ENCODE measurements at places on chromosomes 11 and 22.
A peak's percentile ranks its signal among the peaks of the same experiment; 100 is the strongest.

- H3K27ac ChIP-seq: no peak overlapping the region
- peaks cover 3% of the 10 kb centered on the region for H3K36me3 ChIP-seq
- H3K4me1 ChIP-seq: no peaks in the 10 kb centered on the region
- no peak for DNase-seq
- H3K27me3 ChIP-seq: peaks cover 2% of the 10 kb centered on the region
These were observed 9.2 kb upstream of the PARVG start for GRCh38 chr22:44171561-44171960.

GRCh38 chr22:35914665-35915476 is 113.8 kb downstream of the RBFOX2 start:
- DNase-seq: peak; percentile 55
- H3K36me3 ChIP-seq: no peaks in the 10 kb centered on the region
- peak overlapping the region; percentile 95 for H3K27ac ChIP-seq
- H3K4me3 ChIP-seq: peak overlapping the region; percentile 80
- no peaks in the 10 kb centered on the region for H3K27me3 ChIP-seq
- peaks cover 61% of the 10 kb centered on the region for H3K4me1 ChIP-seq

GRCh38 chr11:111582881-111583280 is 19.4 kb upstream of the SIK2 start:
- DNase-seq: no peak
- no peaks in the 10 kb centered on the region for H3K27me3 ChIP-seq
- no peak overlapping the region for H3K4me3 ChIP-seq

- no peaks in the 10 kb centered on the region for H3K36me3 ChIP-seq
- no peak for DNase-seq
- no peaks in the 10 kb centered on the region for H3K27me3 ChIP-seq
- H3K27ac ChIP-seq: no peak overlapping the region
These were observed 114.7 kb downstream of the MSANTD4 start for GRCh38 chr11:105907319-105907718.

GRCh38 chr11:104679258-104679657 is 219.0 kb downstream of the CASP12 start:
- no peak overlapping the region for H3K4me3 ChIP-seq
- H3K4me1 ChIP-seq: no peaks in the 10 kb centered on the region
- peaks cover 2% of the 10 kb centered on the region for H3K27me3 ChIP-seq
- no peaks in the 10 kb centered on the region for H3K36me3 ChIP-seq
- no peak for DNase-seq

- H3K4me1 ChIP-seq: no peaks in the 10 kb centered on the region
- no peak overlapping the region for H3K27ac ChIP-seq
- DNase-seq: no peak
- H3K4me3 ChIP-seq: no peak overlapping the region
These were observed 472.3 kb downstream of the BRD1 start for GRCh38 chr22:49355211-49355920.

DNA sequence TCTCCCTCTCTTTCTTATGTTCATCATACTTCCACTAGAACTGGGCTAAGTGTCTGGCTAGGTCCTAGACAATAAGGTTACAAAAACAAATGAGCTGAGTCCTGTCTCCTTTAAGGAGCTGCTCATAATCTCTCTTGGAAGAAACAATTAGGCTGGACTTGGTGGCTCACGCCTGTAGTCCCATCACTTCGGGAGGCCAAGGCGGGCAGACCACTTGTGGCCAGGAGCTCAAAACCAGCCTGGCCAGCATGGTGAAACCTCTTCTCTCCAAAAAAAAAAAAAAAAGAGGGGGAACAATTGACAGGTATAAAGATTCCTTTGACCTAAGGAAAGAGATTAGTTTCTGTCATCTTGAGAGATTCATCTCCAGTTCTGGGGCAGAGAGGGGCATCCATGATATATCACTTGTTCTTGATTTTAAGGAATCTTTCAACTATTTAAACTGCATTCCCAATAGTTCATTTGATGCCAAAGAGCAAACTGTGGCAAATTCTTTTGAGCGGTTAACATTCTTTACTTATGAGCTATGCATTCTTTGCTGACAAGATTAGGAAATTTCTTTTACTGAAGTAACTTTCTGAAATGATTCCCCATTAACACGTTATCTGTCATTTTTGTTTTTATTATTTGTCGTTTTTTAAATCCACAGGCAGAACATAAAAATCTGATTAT is 125.5 kb downstream of the C11orf87 start:
- no peak for DNase-seq
- no peaks in the 10 kb centered on the region for H3K36me3 ChIP-seq
- H3K4me1 ChIP-seq: no peaks in the 10 kb centered on the region
- H3K4me3 ChIP-seq: no peak overlapping the region

- peaks cover 32% of the 10 kb centered on the region for H3K4me1 ChIP-seq
- DNase-seq: no peak
- peaks cover 3% of the 10 kb centered on the region for H3K27me3 ChIP-seq
These were observed 1.8 kb downstream of the SIK3 start for GRCh38 chr11:117096201-117096991.

DNA sequence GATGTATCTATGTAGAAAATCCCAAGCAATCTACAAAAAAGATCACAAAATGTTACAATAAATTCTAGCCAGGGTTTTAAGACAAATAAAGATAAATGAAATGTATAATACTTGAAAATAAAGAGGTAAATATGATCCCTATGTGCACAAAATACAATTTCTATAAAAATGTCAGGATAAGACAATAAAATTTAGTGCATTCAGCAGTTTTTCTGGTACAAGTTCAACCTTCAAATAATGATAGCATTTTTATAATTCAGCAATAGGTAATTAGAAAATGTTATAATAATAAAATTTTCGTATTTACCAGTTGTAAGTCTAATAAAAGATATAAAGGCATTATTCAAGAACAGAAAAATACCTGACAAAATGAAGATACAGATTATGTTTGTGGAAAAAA is 726.8 kb upstream of the FAT3 start:
- H3K27me3 ChIP-seq: no peaks in the 10 kb centered on the region
- no peak overlapping the region for H3K4me3 ChIP-seq

DNA sequence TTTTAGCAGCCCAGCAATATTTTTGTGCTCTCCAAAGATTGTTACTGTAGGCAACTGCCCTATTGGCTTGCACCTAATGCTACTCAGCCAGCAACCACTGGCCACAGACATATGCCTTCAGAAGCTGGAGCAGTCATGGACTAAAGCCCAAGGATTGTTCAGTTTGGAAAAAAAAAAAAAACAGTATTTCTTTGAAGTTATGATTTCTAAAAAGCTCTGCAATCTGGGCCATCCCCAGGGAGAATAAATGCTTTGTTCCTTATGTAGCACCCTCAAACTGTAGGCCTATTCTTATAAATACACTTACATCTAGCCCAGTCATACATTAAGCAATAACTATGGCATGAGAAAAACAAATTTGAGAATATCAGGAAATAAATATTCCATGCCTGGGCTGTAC is 2190.5 kb upstream of the RAG2 start:
- H3K4me3 ChIP-seq: no peak overlapping the region
- no peaks in the 10 kb centered on the region for H3K36me3 ChIP-seq
- DNase-seq: no peak
- no peaks in the 10 kb centered on the region for H3K27me3 ChIP-seq

DNA sequence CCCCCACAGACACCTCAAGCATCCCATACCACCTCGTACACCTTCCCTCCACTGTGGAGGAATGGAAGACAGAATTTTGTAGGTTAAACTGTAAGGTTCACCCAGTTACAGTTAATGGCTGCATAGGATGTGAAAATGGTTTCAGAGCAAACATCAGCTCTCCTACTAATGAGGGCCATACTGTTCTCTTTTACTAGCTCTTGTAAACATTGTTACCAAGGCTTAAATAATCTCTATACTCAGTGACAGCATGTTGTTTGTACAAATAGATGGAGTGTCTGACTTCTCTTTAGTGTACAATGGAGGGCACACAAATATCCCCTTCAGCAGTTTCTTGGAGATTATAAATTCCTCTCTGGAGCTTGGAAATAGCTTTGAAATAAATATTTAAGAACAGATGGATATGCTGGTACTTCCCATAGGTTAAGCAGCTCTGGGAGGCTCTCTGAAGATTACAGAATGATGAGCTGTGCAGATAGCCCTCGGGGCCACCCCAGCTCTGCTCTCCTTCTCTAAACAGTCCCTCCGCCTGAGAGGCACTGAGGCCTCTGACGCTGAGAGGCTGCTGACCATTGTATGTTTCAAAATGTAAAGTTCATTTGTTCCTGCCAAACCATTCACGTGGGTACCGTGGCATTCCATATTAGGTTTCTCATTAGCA is 25.7 kb downstream of the TTC12 start:
- no peaks in the 10 kb centered on the region for H3K36me3 ChIP-seq
- DNase-seq: no peak
- no peak overlapping the region for H3K27ac ChIP-seq
- no peaks in the 10 kb centered on the region for H3K27me3 ChIP-seq

GRCh38 chr11:99534812-99535211 is 514.1 kb downstream of the CNTN5 start:
- no peaks in the 10 kb centered on the region for H3K36me3 ChIP-seq
- H3K27ac ChIP-seq: no peak overlapping the region
- DNase-seq: no peak
- no peak overlapping the region for H3K4me3 ChIP-seq

DNA sequence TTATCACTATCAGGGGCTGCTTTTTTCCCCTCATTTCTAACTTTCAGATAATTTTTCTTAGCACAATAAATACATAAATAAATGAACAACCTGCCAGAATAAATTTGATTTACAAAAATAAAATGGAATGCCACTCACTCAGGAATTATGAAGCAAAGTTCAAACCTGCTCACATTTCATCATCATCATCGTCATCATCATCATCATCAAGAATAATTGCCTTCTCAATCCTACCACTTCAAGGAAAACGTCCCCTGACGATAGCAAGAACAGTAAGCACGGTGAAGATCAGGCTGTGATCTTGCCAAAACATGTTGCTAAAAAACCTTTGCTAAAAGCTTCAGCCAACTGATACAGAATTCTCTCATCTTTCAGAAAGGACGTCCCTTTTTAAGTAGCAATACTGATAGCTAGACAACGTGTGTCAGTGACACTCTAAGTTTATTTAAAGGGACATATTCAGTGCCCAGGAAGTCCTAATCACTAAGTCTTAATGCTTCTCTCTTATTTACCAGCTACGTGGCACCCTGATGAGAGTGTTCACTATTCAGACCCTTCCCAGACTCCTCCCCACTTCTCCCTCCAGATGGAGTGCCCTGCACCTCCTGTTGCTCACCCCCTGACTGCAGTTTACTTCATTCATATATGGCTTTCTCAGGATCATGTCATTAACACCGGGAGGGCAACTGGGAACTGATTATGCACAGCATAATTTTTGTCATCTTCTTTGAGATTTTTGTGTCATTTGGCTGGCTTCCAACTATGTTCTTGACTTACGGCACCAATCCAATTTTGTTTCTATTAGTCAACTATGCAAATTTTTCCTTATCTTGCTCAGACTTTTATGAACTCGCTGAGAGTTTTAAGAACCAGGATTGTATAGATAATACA is 200.1 kb upstream of the GUCY1A2 start:
- no peak overlapping the region for H3K4me3 ChIP-seq
- no peak for DNase-seq
- peaks cover 2% of the 10 kb centered on the region for H3K27me3 ChIP-seq
- H3K36me3 ChIP-seq: no peaks in the 10 kb centered on the region
- H3K4me1 ChIP-seq: peaks cover 7% of the 10 kb centered on the region
- no peak overlapping the region for H3K27ac ChIP-seq

DNA sequence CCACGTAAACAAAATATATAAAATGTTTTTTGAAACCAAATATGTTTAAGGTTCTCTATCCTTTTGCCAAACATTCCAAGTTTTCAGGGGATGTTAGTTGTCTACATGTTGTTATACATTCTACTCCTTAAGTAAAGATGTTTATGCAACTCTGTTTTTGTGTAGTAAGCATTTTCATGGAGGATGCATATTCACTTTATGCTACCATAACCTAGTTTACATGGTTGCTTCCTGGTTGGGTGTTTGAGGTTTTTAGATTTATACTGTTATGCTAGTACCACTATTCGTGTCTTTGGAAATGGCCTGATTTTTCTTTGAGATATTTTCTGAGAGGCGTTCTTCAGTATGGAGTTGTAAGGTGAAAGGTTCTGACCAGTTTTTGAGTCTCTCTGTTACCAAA is 131.1 kb upstream of the SORL1-AS1 start:
- peaks cover 9% of the 10 kb centered on the region for H3K36me3 ChIP-seq
- H3K27ac ChIP-seq: no peak overlapping the region
- no peak for DNase-seq
- no peaks in the 10 kb centered on the region for H3K27me3 ChIP-seq
- H3K4me1 ChIP-seq: peaks cover 4% of the 10 kb centered on the region

DNA sequence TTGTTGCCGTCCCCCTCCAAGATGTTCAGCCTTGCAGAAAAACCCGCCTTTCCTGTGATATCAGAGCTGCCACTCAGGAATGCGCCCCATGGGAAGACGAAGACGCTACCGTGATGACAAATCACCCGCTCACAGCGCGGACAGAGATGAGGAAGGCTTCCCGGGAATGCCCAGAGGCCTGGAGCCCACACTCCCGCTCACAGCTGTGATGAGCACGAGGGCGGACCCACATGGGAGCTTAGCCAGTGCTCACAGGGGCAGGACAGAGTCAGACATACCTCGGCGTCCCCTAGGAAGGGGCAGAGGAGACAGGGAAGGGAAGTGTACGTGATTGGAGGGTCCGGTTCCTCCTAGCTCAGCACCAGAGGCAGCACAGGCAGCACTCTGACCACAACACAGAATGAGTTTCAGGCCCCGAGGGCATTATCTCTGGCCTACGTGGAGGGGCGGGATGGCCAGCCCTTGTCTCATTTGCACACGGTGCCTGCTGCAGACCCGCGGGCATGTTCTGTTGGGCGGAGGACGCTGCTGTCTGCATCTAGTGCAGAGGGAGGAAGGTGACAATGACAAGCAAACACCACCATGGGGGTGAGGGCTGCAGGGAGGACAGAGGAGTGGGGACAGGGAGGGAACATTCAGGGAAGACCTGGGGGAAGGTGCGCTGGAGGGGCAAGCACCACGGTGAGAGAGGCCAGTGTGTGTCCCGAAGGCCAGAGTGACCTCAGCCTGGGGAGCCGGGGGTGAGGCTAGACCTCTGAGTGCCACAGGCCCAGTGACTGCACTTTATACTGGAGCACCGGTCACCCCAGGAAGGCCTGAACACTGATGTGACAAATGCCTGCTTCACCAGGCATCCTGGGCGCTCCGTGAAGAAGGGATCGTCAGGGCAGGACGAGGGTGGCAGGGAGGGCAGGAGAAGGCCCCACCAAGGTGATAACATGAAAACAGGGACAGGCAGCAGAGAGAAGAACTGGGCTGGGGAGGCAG is 79.6 kb downstream of the CELSR1 start:
- H3K4me3 ChIP-seq: no peak overlapping the region
- H3K27ac ChIP-seq: peak overlapping the region; percentile 10
- no peaks in the 10 kb centered on the region for H3K36me3 ChIP-seq
- H3K4me1 ChIP-seq: no peaks in the 10 kb centered on the region

Measured in endothelial cell (in vitro differentiated cells).